ENCODE measurements at places on chromosomes 16 and 17. TPM values are rescaled to one million over a fixed set of nuclear protein-coding genes. Genes with fewer than 3 reads are reported as not detected.

DNA sequence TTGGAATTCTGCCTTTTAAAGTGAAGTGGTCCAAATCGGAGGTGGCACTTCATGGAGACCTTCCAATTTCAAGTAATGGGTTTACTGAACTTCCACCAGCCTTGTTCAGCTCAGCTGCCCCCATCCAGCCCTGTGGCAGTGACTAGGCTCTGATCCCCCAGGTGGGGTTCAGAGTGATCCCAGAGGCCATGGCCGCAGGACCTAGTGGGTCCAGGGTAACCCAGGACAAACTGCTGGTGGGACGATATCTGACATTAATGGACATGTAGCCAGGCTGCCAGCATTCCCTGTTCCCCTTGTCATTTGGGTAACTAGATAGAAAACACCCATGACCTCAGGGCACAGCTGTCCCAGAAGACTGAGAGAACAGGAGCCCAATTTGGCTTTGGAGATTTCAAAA is 209.9 kb downstream of the GSG1L start:
- peaks cover 9% of the 10 kb centered on the region for H3K4me1 ChIP-seq
- H3K4me3 ChIP-seq, result no peak overlapping the region
- H3K36me3 ChIP-seq, result no peaks in the 10 kb centered on the region
- no peak overlapping the region for H3K27ac ChIP-seq
- no peak for DNase-seq
- H3K27me3 ChIP-seq, result no peaks in the 10 kb centered on the region

GRCh38 chr16:81238296-81239011 is at the start of gene BCO1:
TSS of gene BCO1 (plus strand) at chr16:81238689. CDS start at chr16:81238909, 220 bp downstream.
- H3K4me1 ChIP-seq, result peaks cover 23% of the 10 kb centered on the region
- no peaks in the 10 kb centered on the region for H3K36me3 ChIP-seq
- peak within 1 kb of the TSS; percentile 83 for H3K27ac ChIP-seq
- no peaks in the 10 kb centered on the region for H3K27me3 ChIP-seq

DNA sequence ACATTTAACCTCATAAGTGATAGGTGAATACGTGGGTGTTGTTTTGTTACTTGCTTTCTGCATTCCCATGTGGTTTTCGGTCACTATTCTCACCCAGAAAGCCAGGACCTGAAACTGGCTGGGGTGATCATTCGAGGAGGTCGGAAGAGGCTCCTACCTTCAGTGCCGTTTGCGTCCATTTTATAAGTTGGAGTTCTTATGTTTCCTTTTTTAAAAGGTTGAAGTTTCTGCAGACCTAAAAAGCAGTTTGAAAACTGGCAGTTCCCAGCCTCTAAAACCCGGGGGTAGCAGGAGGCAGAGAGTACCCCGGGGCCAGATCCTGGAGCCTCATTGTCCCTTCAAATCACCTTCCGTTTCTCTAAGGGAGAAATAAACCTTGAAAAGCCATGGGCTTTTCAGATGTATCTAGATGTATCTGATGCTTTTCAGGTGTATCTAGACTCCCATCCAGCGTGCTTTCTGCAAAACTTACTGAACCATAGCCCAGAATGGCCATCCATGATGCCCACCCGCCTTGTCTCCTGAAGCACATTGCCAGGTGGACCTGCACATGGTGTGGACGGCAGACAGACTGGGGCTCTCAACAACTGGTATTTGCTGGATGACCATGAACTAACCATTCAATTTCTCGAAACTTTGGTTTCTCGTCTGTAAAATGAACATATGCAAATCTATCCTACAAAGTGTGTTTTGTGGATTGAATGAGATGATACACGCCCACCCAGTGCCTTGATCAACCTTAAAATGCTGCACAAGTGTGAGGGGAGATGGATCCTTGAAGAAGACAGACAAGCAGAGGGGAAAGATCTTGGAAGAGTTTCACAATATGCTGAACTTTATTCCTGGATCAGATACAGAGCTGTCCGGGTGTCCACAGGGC is 1.3 kb downstream of the NLRC5 start:
- peaks cover 10% of the 10 kb centered on the region for H3K4me1 ChIP-seq
- no peaks in the 10 kb centered on the region for H3K36me3 ChIP-seq
- H3K27me3 ChIP-seq, result peaks cover 40% of the 10 kb centered on the region
- no peak overlapping the region for H3K27ac ChIP-seq
- H3K4me3 ChIP-seq, result peak overlapping the region; percentile 78

- no peaks in the 10 kb centered on the region for H3K27me3 ChIP-seq
- H3K27ac ChIP-seq, result no peak overlapping the region
- no peak overlapping the region for H3K4me3 ChIP-seq
- no peaks in the 10 kb centered on the region for H3K4me1 ChIP-seq
Measured at GRCh38 chr16:58409316-58409973, 17.2 kb downstream of the GINS3 start.

- H3K4me1 ChIP-seq, result peaks cover 16% of the 10 kb centered on the region
- H3K36me3 ChIP-seq, result no peaks in the 10 kb centered on the region
- DNase-seq, result peak; percentile 54
Measured at GRCh38 chr16:85396879-85397871, 215.9 kb upstream of the GSE1 start.

DNA sequence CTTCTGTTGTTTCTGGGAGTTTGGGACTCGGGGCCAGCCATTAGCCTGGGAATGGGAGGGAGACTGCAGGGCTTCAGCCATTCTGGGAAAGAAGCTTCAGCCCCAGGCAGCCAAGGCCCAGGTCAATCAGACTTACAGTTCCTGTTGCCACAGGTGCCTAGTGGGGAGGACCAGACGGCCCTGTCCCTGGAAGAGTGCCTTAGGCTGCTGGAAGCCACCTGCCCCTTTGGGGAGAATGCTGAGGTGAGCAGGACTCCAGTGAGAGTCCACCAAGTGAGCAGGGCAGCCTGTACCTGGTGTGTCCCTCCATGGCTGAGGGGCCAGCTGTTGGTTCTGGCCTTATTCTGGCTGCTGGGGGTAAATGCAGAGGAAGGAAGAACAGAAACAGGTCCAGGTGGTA is 8.7 kb downstream of the NFE2L1 start:
- H3K27me3 ChIP-seq, result no peaks in the 10 kb centered on the region
- H3K4me1 ChIP-seq, result peaks cover 41% of the 10 kb centered on the region
- no peak for DNase-seq

Gene CCL5
- total RNA-seq, result not detected

Gene TUBB3
- 443 TPM for total RNA-seq

Gene ZSWIM7
- total RNA-seq, result 17.5 TPM

Gene SEZ6
- 3.1 TPM for total RNA-seq

Measured in GM23338 (cell line).